SW480 (cell line): ENCODE measurements at places on chromosomes 5 and 9.

GRCh38 chr5:37773809-37774208 lies 66.0 kb downstream of the GDNF start:
- DNase-seq = no peak

DNA sequence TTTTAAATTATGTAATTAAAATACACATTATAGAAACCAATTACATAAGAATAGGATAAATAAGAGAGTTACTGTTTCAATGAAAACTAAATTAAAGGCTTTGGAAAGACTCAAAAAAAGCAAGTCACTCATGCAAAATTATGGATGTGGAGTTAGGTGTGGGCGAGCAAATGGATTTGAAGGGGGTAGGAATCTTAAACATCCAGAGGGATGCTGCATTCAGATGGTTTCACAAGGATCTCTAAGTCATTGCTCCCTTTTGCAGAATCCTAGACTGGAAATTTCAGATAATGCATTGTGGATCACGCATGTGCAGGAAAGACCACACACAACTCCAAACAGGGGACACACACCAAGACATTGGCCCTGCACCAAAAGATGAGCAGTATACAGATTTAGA lies 57.5 kb downstream of the DRD1 start:
- DNase-seq = no peak

- DNase-seq = no peak
Observed at GRCh38 chr9:26260238-26260637, 582.0 kb upstream of the TUSC1 start.

DNA sequence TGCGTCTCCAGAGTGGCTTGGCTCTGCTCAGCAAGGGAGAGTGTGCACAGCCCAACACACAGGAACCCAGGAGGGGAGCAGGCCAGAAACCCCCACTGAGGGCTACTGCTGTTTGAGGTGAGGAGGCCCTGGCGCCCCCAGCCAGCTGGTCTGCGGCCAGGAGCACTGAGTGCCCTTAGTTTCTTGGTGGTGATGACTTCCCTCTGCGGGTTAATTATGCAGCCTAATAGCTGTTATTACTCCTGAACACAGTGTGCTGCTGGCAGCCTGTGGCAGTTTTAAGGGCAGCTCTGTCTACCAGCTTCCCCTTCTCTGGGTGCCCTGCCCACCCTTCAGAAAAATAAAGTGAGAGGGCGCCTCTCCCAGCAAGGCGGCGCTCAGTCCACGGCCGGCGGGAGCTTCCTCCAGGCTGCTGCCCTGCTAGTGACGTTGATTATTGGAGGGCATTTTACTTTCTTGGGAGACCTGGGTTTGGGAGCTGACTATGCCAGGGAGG lies 19.2 kb downstream of the GADD45G start:
- DNase-seq = no peak
